ENCODE measurements at places on chromosomes 5 and 9.
A peak's percentile ranks its signal among the peaks of the same experiment; 100 is the strongest.

DNA sequence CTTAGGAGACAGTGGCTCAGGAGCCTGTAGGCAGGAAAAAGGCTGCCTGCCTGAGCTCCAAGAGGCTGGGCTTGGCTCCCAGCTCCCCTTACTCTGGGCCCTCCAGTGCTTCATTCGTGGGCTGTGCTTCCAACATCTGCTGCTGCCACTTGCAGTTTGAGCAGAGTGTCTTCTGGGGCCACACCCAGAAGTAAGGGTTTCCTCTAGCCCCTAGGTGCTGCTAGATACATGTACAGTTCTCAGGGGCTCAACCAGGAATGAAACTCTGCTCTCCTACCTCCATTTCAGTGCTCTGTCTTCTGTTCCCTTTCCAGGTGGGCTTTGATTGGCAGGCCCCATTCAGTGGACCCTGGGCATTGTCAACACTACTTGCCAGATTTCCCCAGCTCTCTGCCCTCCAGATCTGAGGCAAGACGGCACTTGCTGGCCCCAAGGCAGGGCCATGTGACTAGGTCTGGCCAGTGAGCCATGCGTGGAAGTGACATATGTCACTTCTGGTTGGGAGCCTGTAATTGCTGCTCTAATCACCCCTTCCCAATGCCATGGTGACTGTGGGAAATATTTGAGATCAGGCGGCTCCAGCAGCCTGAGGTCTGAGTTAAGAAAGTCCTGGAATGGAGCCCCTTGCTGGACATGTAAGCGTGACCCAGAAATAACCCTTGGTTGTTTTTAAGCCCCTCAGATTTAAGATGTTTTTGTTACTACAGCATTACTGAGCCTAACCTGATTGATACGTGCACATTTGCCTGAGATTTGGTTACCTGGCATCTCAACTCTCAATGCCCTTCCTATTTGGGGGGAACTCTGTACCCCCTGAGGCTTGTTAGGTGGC, 9.4 kb upstream of the BOD1 start:
- peak; percentile 21 for DNase-seq

DNA sequence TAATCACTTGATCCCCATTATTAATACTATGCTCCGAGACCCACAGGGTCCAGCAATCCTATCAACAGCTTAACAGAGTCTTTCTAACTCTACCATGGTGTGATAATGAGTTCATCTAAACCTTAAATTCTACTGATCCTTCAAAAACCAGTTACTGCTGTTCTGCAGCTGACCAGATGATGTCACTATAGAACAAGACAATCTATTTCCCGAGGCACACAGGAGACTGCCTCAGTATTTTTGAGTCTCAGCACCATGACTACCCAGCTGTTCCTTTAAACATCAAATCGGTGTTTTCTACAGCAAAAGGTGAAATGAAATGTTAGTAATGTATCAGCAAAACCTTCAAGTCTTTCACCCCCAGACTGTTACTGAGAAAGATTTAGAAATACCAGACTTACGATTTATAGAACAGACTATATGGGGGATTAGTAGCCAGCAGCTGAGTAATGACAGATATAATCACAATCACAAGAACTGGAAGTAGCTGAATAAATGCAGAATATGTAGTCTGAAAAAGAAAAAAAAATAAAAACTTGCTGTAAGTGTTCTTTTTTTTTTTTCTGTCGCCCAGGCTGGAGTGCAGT, 16.9 kb downstream of the DNAJC18 start:
- peak; percentile 74 for DNase-seq

GRCh38 chr5:9861666-9862256, 231.6 kb upstream of the TAS2R1 start:
- DNase-seq, result no peak

- DNase-seq, result no peak
These were observed 52.8 kb downstream of the RICTOR start for GRCh38 chr5:39021413-39021812.

- no peak for DNase-seq
These were observed 1044.2 kb downstream of the TLE4 start for GRCh38 chr9:80615964-80616363.

GRCh38 chr9:126335837-126336735, 9.5 kb downstream of the MVB12B start:
- no peak for DNase-seq

- peak; percentile 79 for DNase-seq
These were observed 9.1 kb downstream of the UBAC1 start for GRCh38 chr9:135951889-135952663.

GRCh38 chr9:18398038-18398437, 75.9 kb upstream of the ADAMTSL1 start:
- DNase-seq, result no peak

DNA sequence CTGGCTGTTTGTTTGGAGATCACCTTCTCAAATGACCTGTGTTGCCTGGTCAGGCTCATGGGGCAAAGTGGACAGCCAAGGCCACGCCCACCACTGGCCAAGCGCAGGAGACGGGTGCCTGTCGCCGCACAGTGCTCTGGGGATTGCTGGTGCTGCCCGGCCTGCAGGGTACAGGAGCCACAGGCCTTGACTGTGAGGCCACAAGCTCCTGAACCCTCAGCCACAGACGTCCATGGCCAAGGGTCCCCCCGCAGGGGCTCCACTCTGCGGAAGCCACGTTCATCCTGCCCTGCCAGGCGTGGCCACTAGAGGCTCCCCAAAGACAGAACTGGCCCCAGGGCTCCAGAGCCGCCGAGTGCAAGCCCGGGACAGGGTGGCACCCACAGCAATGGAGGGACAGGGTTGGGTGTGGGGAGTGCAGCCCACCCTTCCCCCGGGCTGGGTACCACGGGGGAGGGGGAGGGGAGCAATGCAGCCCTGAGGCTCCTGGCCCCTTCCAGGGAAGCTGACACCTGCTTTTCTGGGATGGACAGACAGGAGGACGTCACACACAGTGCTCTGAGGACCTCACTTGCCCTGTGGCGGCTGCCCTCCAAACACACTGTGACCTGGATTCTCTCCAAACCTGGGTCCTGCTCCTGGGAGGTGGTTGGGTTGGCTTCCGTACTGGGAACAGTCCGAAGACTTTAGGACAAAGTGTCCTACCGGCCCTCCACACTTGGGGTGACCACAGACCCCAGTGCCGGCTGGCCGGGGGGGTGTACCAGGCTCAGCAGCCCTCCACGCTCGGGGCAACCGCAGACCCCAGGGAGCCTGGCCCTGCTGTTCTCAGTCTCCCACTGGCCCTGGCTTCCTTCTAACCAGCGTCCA, 21.5 kb downstream of the TPPP start:
- DNase-seq, result peak; percentile 78

DNA sequence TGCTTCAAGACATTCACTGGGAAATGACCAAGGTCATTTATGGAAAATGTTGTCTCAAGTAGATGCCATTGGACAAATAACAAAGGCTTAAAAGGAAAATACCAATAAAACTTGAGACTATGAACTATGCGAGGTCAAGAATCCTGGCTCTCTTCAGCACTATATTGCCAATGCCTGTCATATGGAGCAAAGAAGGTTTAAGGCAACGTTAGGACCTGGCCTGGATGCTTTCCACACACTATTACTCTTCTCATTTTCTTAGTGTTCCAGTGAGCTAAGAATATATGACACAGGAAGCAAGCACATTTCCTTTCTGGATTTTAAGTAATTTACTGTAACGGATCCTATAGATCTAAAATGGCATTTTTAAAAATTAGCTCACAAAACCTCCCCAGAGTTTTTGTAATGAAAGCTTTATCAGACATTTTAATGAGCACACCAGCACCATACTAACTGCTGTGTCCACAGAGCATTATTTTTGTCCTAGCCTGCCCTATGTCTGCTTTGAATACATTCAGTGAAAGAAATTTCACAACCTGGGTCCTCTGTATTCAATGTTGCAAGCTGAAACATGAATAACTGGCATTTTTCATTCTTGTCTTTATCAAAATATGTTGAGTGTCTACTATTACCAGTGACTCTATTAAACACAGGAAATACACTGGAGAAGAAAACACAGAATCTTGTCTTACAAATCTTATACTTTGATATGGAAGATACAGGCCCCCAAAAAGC, 315.6 kb downstream of the CETN3 start:
- no peak for DNase-seq

- no peak for DNase-seq
These were observed 20.2 kb upstream of the SPARC start for GRCh38 chr5:151706906-151707305.

- DNase-seq, result no peak
These were observed 372.8 kb downstream of the KIAA0825 start for GRCh38 chr5:94245608-94246007.

GRCh38 chr9:126301985-126302603, 24.5 kb upstream of the MVB12B start:
- DNase-seq, result peak; percentile 72

DNA sequence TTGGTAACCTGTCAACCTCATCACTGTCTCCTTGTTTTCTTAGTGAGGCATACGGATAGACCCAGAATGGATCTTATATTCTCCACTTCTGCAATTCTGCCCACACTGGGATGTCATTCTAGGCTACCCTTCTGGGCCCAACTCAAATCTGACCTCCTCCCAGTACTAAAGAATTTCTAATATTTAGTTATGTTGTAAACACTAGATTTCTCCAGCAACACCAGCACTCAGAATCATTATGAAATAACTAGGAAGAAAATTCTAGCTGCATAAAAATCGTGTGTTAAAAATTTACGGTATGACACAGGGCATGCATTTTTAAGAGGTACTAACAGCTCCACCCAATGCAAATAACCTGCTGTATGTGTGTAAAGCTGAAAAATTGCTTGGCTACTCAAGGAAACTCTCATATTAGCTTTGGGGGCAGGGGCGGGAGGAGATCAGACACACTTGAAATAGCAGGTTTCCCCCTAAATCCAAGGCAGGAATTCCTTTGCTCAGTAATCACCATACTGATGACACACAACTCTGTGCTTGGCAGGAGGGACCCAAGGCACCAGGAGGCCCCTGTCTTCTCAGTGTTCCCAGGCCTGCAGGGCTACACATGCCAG, 27.3 kb downstream of the MACROH2A1 start:
- no peak for DNase-seq

GRCh38 chr5:107496466-107496865, 174.3 kb downstream of the EFNA5 start:
- no peak for DNase-seq

- DNase-seq, result no peak
These were observed 20.9 kb upstream of the DMXL1 start for GRCh38 chr5:119049824-119050449.

DNA sequence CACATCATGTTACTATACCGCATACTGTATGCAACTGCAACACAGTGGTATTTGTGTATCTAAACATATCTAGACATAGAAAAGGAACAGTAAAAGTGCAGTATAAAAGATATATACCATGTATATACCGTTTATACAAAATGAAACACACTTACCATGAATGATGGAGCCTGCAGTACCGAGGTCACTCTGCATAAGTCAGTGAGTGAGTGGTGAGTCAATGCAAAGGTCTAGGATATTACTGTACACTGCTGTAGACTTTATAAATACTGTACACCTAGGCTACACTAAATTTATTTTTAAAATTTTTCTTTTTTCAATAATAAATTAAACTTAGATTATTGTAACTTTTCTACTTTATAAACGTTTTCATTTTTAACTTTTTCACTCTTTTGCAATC, 29.3 kb downstream of the PRELID2 start:
- no peak for DNase-seq

DNA sequence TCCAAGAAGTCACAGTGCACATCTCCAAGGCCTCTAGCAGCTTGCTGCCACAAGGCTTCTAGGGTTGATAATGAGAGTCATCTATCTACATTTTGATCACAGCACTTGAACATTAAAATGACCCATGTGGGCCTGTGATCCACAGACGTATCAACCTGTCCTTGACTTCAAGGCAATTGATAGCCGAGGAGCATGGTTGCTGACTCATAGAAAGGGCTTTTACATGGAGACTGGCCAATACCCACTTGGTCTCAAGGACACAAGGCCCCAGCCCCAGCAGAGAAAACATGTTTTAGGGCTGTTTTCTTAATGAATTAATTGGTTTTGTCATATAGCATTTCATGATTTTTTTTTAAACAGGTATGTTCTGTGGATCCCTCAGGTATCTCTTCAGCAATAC, 314.0 kb downstream of the SEMA5A start:
- DNase-seq, result no peak

- DNase-seq, result peak; percentile 54
These were observed 16.6 kb downstream of the GGTA1 start for GRCh38 chr9:121483049-121483448.

GRCh38 chr5:14270209-14270702, 127.1 kb downstream of the TRIO start:
- peak; percentile 88 for DNase-seq

- no peak for DNase-seq
These were observed 24.1 kb upstream of the IL6ST start for GRCh38 chr5:56018832-56019231.

GRCh38 chr9:75053869-75054268, 25.8 kb upstream of the CARNMT1 start:
- no peak for DNase-seq

DNA sequence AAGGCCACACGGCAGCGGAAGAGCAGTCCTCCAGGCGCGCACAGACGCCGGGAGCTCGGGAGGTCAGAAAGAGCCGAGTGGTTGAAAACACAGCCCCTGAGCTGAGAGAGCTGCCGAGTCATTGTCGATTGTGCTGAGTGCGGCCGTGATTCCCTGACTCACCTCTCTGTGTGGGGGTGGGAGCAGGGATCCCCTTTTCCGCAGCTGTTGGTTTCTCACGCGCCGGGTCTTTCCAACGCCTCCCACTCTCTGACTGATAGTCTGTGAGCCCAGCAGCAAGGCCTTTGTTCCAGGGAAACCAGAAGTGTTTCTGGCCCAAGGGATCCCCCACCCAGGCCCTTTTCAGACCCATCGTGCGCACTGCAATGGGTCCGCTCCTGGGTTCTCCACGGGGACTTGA, 97.3 kb downstream of the MRPL36 start:
- no peak for DNase-seq

DNA sequence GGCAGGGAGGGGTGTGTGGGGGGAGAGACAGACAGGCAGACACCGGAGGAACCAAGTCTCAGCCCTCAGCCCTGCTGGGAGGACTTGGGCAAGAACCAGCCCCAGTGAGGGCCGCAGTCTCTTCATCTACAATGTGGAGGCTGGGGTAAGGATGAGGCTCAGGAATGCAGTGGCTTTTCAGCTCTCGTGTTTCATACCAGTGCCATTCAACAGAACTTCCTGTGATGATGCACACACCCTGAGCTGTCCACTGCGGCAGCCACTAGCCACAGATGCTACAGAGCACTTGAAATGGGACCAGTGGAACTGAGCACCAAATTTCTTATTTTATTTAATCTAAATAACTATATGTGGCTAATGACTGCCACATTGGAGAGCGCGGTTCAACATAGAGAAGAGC, 10.7 kb downstream of the CAMK2A start:
- DNase-seq, result peak; percentile 52

- DNase-seq, result no peak
These were observed 5.1 kb downstream of the MGAT1 start for GRCh38 chr5:180797256-180798192.

- peak; percentile 28 for DNase-seq
These were observed 1.3 kb downstream of the NR2F1-AS1 start for GRCh38 chr5:93579692-93580062.
